ENCODE measurements at places on chromosomes 2 and 18. TPM values are rescaled to one million over a fixed set of nuclear protein-coding genes. Genes with fewer than 3 reads are reported as not detected.

NCKAP5 gene
- total RNA-seq, result 4.7 TPM

- no peak for DNase-seq
Observed at GRCh38 chr2:239895669-239896068, 129.5 kb downstream of the NDUFA10 start.

DNA sequence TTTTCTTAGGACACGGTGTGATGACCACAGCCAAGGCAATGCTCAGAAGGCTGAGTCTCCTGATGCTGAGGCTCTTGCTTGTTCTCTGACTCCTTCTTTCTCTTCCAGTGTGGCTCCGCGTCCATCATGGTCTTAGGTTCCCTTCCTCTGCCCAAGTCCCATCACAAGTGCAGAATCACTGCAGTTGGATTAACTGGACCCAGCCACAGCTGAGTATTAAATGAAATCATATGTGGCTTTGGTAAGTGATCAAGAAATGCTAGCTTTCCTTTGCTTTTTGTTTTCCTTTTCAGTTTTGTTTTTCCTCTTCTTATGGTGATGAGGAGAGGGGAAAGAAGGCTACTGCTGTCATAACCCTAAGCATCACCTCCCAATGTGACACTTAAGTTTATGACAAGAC lies 375.8 kb downstream of the INSIG2 start:
- DNase-seq, result no peak

- DNase-seq, result no peak
Observed at GRCh38 chr2:202643012-202643858, 8.5 kb downstream of the FAM117B start.

STK16 gene
- total RNA-seq, result 35.6 TPM

DSG2 gene
- total RNA-seq, result 98.1 TPM

PIGN gene
- 42.9 TPM for total RNA-seq

MFSD2B gene
- total RNA-seq, result not detected

MRO gene
- 3.1 TPM for total RNA-seq

RNU2-63P gene
- total RNA-seq, result not detected

DNA sequence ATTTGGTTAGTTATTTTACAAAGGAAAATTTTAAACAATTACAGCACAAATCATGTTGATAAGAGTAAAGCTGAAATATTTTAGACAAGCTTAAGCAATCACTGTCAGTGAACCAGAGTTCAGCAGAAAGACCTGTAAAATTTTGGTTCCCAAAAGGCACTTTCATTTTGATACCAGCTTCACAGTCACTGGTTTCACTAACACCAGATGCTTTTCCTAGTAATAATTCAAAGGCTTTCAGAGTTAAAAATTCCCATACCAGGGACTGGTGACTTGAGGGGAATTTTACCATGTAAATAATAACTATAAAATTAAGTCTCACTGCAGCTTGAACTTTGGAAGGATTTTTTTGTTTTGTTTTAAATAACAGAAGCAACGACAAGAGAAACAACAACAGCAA lies 102.3 kb upstream of the CD302 start:
- no peak for DNase-seq

DNA sequence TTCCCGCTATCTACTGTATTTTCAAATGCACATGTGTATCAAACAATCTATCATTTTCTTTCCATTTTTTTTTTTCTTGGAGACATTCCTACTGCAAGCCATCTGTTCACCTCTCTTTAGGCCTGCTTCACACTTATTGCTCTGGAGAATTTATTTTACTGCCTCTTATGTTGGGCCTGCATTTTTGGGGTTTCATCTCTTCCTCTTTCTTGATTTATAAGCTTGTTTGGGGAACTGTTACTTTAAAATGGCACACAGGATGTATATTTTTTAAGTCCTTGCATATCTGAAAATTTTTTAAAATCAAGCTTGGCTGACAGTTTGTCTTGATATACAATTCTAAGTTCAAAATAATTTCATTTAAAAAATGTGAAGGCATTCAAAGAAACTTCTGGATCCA lies 3.5 kb upstream of the RAB27B start:
- DNase-seq, result no peak

CRACDL gene
- 0.47 TPM for total RNA-seq
